CD4-positive, alpha-beta T cell treated with Interleukin-2 at 100 ng/mL for 4 hours (primary cell): ENCODE measurements at places on chromosomes 16 and 17.

GRCh38 chr17:27741971-27742575, 58.3 kb downstream of the NOS2 start:
- no peak for DNase-seq

- no peak for DNase-seq
Measured at GRCh38 chr17:36609498-36609862, 8.1 kb downstream of the MRM1 start.

GRCh38 chr17:77230436-77230830, 89.7 kb downstream of the SEC14L1 start:
- no peak for DNase-seq

DNA sequence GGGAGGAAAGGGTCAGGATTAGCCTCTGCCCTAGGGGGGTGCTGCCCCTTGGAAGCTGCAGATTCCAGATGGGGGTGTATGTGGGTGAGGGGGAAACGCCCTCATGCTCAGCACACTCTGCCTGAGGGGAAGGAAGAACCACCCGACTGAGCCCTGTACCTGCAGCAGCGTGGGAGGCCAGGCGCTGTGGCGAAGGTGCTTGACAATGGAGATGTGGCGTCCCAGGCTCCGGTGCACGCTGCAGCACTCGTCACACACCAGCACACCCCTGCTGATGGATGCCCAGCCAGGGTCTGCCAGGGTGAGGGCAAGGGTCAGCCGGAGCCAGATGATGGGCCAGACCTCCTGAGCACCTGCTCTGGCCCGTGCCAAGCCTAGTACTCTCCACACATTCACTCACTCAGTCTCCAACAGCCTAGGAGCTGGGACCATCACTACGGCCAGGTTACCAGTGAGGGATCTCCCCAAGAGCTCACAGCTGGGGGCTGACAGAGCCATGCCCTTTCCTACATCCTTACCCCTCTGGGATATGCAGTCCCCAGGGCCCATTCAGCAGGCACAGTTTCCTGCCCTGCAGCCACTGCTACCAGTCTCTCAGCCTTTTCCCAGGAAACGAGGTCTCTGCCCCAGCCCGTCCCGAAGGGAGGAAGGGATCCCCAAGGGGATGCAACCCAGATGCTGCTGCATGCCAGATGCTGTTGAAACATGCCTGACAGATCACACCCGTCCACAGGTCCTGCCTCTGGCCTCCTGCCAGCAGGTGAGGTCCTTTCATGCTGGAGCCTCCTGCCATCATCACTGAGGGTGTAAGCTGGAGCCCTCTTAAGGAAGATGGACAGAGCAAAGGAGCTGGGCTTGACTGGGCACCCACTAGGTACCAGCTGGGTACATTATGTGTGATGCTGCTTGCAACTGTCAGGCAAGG, 5.9 kb downstream of the GIT1 start:
- no peak for DNase-seq

GRCh38 chr17:38943607-38944006, 18.2 kb downstream of the LASP1NB start:
- DNase-seq = no peak

DNA sequence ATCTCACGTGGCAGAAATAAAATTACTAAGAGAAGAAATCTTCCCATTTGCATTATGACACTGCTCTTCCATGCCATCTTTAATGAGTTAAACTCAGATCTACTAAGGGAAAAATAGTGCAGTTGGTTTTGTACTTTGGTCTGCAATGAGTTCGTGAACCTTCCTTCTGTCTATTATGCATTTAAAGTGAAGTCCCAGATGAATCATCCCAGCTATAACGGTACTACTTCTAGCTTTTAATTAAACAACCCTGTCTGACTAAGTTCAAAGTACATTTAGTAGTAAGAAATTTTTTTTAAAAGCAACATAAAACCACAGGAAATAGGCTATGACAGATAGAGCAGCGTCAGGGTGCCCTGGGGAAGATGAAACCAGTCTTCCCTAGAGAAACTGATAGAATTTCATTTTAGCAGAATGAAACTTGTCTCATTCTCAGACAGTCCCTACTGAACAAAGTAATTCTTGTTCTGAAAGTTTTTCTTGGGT, 1.8 kb downstream of the TMIGD1 start:
- peak; percentile 80 for DNase-seq

- DNase-seq = no peak
Measured at GRCh38 chr17:2749058-2749783, at the start of gene CCDC92B. TSS of gene CCDC92B (minus strand) at chr17:2749652. CDS start at chr17:2735145, 14,507 bp downstream.

DNA sequence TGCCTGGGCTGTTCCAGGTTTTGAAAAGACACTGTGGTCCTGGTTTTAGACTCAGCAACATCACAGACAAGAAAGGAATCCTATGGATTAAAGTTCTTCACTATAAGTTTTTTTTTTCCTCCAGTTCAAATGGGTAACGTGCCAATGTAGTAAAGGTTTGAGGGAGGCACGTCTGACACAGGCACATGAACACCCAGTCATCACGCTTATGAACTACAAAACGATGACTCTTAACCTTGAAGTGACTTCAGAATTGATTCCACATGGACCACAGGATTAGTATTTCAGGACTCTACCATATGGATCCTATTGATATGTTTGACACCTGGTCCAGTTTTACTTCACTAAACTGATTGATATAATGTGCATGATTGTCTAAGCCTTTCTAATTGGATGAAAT, 2.3 kb downstream of the PRMT7 start:
- no peak for DNase-seq

GRCh38 chr17:76469076-76469990, 1.9 kb downstream of the AANAT start:
- no peak for DNase-seq

DNA sequence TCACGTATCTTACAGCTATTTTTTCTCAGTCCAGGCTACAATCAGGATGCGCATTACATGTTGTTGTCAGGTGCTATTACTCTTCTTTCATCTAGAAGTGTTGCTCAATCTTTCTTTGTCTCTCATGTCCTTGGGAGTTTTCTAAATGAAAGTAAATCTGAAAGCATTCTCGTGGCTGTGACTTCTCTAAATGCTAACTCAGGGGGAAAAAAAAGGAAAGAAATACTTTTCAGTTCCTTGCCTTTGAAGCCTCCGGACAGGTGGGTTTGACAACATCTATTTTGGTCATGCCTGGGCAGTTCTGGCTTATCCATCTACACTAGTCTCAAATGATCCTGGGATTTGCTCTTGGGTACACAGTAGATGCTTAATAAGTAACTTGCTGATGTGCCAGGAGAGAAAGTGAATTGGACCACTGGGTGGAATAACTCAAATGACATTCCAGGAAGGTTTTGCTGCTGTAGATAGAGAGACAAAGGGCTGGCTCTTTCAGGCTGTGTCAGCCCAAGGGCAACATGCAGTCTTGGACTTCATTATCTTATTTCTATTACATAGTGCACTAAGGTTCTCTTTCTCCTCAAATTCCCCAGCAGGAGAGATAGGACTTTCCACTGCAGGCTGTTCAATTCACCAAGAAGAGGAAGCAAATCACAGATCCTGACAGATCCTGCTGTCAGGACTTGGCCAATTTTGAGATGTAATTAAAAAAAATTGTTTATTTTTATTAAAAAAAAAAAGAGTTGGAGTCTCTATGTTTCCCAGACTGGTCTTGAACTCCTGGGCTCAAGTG, 63.6 kb upstream of the NFAT5 start:
- no peak for DNase-seq

GRCh38 chr17:9020824-9021157, 519 bp upstream of the NTN1 start:
- DNase-seq = no peak

GRCh38 chr16:49431040-49431439, 57.4 kb downstream of the C16orf78 start:
- no peak for DNase-seq

- DNase-seq = no peak
Measured at GRCh38 chr16:56779906-56780305, 50.0 kb downstream of the NUP93 start.

GRCh38 chr16:68282064-68282452, 17.7 kb downstream of the SLC7A6 start:
- no peak for DNase-seq

- DNase-seq = no peak
Measured at GRCh38 chr16:85571563-85571812, 41.6 kb upstream of the GSE1 start.

GRCh38 chr16:61277849-61278248, 758.4 kb downstream of the CDH8 start:
- DNase-seq = no peak

DNA sequence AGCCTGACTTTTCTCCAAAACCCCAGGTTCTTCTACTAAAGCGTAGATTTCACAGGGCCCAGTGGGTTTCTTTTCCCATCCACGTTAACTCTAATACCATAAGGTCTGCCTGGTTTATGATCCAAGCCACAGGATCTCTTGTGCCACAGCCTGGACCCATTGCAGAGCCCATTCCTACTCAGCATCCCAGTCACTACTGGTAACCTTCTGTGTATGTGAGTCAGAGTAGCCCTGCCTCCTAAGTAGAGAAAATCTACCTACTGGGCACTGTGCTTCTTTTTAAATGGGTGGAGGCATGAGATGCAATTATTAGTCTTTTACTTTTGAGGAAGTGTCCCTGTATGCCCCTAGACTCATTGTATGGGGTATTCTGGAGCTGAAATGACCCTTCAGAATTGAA, 13.5 kb downstream of the CCL11 start:
- DNase-seq = no peak

DNA sequence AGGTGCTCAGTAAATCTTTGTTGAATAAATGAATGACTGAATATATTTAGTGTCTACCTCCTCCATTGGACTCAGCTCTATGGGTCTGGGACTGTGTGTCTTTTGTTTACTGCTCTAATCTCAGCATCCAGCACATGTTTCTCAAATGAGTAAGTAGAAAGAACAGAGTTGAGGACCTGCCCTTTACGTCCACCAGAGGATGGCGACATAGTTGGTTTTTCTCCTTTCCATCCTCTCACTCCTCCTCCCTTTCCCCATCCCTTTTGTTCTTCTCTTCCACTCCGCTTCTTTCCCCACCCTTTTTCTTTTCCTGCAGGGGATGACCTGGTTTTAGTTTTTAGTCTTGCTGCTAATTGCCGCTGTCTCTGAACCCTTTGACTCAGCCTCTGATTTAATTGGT, 12.1 kb upstream of the CHP2 start:
- no peak for DNase-seq

- DNase-seq = no peak
Measured at GRCh38 chr17:69331756-69332155, 4.8 kb upstream of the ABCA5 start.

GRCh38 chr17:15942207-15942833, 2.6 kb upstream of the ADORA2B start:
- DNase-seq = no peak
